Urinary bladder (tissue), 4 donors: ENCODE measurements at places on chromosomes 12 and 14.

DNA sequence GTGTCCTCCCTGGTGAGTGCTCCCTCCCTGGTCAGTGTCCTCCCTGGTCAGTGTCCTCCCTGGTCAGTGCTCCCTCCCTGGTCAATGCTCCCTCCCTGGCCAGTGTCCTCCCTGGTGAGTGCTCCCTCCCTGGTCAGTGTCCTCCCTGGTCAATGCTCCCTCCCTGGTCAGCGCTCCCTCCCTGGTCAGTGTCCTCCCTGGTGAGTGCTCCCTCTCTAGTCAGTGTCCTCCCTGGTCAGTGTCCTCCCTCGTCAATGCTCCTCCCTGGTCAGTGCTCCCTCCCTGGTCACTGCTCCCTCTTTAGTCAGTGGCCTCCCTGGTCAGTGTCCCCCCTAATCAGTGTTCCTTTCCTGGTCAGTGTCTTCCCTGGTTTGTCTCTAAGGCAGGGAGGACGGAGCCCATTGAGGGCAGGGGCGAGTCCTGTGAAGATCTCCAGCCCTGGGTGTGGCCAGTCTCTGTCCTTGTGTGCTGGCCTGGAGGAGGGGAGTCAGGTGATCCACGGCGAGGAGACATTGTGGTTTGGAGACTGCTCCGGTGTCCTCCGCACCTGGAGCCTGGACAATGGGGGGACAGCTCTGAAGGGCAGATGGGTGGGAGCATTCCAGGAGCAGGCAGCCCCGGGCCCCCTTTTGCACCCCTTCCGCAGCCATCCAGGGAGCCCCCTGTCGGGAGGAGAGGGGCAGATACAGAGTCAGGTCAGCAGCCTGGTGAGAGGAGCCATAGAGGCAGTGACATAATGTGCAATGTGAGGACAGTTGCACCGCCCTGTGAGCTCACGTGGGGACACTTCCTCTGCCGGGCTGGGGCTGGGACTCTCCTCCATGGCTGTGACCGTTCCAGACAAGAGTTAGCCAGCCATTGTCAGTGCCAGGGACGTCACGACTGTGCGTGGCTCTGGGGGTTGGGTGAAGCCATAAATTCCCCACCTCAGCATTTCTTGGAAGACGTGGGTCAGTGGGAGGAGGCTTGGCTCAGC is 93.4 kb downstream of the ADGRD1 start:
- DNase-seq, result no peak

GRCh38 chr12:119019166-119019565 is 37.8 kb downstream of the SRRM4 start:
- DNase-seq, result no peak

DNA sequence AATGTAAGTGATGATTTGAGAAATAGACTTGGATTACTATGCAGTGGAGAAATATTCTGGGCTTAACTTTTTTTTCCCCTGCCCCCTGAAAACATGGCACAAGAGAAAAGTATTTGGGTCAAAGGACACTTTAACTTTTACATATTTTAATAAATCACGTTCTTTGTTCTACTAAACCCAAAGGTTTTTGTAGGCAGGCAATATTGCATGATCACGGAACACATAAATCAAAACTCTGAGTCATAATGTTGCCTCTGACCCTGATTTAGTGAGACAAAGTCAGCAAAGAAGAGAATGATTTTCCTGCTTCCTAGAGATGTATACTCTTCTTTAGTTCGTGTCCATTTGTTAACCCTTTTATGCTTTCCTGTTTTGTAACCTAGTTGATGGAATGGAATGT is 38.0 kb downstream of the ABCD2 start:
- DNase-seq, result no peak

DNA sequence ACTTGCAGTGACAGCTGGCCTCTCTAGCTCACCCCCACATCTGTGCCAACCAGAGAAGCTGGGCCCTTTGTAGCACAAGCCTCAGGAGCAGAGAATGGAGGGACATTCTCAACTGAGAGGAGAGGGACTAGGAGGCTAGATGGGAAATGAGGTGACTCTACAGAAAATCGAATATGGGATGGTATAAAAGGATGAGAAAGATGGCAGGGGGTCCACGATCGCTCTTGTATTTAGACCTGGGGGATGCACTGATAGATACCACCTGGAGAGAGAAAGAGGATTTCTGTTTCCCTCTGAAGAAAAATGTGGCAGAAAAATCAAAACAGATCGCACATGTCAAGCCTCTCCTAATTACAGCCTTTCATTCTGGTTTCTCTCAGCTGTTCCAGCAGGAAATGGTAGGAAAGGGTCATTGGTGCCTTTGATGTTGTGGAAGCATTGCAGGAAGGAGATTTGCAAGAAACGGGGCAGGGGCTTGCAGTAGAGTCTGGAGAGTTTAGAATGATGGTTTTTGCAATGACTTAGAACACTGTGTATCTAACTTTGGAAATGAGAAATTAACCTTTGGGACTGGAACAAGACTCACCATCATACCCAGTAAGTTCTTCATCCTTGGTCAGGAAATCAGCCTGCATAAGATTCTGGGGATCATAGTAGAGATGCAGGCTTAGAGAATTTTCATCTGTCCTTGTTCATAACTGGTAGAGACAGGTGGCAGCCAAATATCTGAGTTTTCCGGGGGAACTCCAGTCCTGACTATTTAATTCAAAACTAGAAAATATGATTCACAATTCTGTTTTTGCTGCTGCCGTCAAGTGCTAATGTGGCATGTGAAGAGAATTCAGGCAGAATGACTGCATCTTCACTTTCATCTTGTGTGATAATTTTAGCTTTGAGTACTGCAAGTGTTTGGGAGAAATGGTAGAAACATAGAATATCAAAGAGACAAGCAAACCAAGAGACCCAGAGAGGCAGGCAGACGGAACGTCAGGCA is 98.8 kb downstream of the DAD1 start:
- no peak for DNase-seq

DNA sequence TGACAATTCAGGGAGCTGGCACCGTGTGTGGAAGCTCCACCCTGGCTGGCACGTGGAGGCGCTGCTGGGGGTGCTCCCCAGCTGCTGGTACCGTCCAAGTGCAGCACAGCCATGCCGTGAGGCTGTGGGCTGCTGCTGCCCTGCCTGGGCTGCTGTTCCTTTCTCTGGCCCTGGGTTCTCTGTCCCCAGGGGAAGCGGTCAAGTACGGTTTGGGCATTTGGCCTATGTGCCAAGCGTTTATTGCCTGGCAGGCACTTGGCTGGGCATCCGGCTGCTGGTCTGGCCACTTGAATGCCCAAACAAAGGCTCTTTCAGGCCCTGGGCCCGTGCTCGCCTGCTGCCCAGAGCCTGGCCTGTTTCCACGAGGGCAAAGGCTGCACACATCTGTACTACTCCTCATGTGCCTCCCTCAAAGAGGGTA is 39.6 kb downstream of the RHOF start:
- no peak for DNase-seq

GRCh38 chr14:101108579-101109346 is 205.2 kb upstream of the RTL1 start:
- DNase-seq, result no peak

DNA sequence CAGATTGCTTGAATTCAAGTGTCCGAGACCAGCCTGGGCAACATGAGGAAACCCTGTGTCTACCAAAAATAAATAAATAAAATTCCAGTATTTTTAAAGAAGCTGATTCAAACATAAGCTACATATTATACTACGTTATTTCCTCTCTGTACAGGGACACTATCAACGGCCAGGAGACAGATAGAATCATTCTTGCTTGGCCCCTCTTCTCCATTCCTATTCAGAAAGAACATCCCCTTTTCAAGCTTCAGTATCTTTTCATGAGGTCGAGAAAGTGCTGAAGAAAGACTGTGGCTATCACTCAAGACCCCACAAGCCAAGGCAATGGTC is 314 bp upstream of the DHRS7 start:
- no peak for DNase-seq

- DNase-seq, result no peak
Observed at GRCh38 chr14:30221546-30221945, 293.9 kb upstream of the PRKD1 start.

DNA sequence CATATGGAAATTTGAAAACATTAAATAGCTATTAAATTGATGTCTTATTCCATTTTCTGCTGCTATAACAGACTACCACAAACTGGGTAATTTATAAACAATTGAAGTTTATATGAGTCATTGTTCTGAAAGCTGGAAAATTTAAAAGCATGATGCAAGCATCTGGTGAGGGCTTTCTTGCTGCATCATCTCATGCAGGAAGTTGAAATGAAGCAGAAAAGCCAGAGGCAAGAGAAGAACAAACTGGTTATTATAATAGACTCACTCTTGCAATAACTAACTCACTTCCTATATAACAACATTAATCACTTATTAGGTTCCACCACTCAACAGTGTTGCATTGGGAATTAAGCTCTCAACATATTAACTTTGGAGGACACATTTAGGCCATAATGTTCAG is 1277.4 kb downstream of the LRFN5 start:
- DNase-seq, result no peak

- DNase-seq, result no peak
Observed at GRCh38 chr14:68733086-68733914, 59.6 kb downstream of the ZFP36L1 start.

- no peak for DNase-seq
Observed at GRCh38 chr12:57048423-57049118, 1.4 kb downstream of the MYO1A start.

GRCh38 chr12:27555925-27556778 is 32.1 kb downstream of the PPFIBP1 start:
- DNase-seq, result no peak

GRCh38 chr12:128595609-128596008 is 228.1 kb downstream of the SLC15A4 start:
- no peak for DNase-seq

- DNase-seq, result no peak
Observed at GRCh38 chr14:106120101-106120500, 593.7 kb downstream of the TMEM121 start.
